ENCODE measurements at places on chromosomes 1 and 21. TPM values are rescaled to one million over a fixed set of nuclear protein-coding genes. Genes with fewer than 3 reads are reported as not detected.

CR1 gene
- total RNA-seq: 0.20 TPM

GRCh38 chr1:60463146-60463545, 389.6 kb upstream of the C1orf87 start:
- no peak for DNase-seq

DNA sequence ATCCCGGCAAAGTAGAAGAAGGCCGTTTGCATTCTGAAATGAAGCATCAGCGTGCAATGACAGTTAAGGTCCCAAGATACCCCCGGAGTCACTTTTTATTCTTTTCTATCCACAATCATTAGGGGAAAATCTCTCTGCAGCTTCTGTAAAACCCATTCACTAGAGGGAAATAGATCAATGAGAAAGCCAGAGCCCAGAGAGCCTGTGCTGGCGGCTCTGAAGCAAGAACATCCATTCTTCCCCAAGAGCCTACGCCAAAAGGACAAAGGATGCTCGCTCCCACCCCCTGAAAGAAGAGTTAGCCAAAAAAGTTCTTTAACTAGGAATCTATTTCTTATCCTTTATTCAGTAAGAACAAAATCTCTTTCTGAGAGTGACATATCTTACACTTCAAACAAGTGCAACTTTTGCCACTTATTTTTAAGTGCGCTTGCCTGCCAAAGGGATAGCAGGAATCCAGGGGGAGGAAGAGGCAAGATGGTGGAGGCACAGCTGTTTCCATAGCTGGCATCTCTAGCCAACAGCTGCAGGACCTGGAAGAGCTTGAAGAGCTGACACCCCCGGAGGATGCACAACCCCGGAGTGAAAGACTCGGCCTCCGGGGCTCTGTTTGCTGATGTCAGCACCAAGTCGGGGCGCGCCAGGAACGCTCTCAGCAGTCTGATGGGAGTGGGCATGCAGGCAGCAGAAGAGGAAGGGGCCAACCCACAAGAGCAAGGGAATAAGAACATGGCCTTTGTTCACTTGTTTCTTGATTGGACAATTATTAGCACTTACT, 68.7 kb downstream of the KCNN3 start:
- no peak for DNase-seq

DNA sequence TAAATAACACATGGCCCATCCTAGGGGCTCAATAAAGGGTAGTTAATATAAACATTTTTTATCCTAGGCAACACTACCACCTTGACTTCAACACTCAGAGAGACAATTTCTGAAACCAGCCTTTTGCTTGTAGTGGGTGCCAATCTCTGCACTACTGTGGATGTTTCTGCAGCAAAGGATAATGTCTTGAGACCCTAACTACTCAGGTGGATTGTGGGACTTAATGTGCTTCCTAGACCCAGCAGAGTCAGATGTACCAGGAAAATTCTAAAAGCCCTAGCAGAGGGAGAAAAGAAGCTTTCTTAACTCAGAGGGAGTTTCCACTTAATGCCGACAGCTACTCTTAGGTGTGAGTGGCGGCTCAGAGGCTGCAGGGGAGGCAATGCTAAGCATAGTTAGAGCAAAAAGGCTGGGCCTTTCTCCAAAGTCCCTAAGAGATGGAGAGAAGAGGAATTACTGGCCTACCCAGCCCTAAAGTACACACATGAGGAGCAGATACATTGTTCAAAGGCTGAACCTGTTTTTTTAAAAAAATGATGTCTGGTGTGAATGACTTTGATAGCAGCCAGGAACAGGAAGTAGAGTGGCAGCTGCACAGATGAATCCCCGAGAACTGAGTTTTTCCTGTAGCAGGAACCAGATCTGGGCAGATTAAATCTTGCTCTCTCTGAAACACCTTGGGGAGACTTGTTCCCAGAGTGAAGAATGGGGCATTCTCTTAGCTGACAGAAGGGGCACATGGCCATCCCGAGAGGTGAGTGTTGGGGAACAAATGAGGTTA, 33.5 kb upstream of the ABCD3 start:
- DNase-seq: peak; percentile 25

- DNase-seq: peak; percentile 12
These were observed 242.3 kb downstream of the LMX1A start for GRCh38 chr1:165114022-165114888.

DNA sequence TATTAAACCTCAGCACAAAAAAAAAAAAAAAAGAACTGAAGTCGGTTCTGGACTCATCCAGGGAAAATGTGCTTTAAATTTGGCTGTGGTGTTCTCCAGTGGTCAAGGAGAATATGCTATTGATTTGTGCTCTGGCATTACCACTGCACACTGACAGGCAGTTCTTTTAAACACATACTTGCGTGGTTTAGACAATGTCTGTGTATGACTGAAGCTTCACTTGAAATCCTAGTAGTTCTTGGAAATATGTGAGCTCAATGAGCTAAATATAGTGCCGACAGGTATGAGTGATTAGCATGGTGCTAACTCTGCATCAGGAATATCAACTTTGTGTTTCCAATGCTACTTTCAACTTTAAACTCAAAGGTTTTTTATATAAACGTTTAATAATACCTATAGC, 415.6 kb downstream of the SMYD3 start:
- no peak for DNase-seq

- no peak for DNase-seq
These were observed 11.4 kb downstream of the NCF2 start for GRCh38 chr1:183578856-183579255.

DNA sequence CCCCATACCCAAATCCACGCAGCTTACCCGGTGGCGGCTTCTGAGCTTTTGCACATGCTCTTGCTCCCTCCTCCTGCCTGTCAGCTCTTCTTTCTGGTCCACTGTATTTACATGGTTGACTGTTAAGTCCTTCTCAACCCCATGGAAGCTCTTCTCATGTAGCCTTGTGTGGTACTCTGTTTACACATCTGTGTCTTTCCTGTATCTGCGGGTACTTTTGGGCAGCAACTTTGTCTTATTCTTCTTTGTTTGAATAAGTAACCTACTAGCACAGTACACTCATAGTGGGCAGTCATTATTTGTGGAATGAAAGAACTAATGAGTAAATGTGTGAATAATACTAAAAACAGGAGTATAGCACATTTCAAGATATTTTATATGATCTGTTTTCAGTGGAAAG, 88.5 kb upstream of the GPR88 start:
- no peak for DNase-seq

GRCh38 chr21:42056996-42057689, 14.0 kb upstream of the UMODL1 start:
- no peak for DNase-seq

DNA sequence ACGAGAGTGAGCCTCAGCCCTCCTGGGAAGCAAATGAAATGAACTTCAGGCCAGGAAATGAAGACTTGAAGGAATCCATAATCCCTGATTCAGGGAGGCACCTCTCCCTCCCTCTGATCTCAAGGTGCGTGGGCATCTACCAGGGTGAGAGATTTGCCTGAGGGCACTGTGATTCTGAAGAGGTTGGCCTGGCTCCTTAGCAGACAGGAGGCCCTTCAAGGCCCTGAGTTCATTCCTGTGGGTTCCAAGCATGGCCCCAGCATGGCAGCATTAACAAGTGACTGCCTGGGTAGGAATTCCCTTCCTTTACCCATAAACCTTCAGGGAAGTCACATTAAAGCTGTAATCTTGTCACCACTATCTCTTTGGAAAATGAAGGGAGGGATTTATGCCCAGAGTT, 29.8 kb upstream of the IFNGR2 start:
- no peak for DNase-seq

NUAK2 gene
- total RNA-seq: 12.7 TPM

DNA sequence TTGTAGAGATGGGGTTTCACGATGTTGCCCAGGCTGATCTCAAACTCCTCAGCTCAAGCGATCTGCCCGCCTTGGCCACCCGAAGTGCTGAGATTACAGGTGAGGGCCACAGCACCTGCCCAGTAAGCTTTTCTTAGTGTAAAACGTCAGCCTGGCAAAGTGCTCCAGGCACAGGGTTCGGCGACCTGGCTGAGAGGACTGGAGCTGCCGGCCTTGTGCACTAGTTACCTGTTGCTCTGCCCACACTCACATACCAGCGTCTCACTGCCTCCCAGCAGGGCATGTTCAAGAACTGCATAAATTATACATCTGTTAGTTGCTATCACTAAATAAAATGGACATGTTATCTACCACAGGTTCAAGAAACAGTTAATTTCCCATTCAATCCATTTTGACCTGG, 55.2 kb downstream of the DEGS1 start:
- DNase-seq: no peak

DNA sequence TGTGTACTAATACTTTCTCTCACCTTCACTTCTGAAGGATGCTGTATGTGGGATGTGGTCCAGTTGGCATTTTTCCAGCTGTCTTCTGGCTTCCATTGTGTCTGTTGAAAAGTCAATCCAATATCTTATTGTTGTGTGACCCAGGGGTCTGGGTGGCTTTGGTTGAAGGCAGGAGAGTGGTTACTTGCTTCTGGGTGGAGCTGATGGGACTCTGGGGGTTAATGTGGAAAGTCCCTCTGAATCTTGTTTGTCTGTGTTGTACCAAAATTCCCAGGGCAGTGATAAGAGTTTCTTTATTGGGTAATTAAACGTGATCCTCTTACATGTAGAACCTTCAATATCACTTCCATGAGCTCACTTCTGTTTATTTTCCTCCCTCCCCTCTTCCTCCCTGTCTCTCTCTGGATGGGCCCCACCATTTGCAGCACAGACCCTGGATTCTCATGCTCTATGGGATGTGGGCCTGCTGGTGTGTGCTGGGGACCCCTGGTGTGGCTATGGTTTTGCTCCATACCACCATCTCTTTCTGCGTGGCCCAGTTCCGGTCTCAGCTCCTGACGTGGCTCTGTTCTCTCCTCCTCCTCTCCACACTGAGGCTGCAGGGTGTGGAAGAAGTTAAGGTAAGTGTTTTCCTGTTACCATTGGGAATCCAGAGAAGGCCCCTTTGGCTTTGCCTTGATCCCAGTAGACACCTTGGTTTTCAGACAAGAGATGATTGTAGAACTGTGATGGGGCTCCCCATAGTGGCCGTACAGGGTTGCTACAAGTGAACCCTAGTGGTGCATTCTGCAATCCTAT, 71.5 kb downstream of the HHAT start:
- DNase-seq: peak; percentile 57

GUCA2B gene
- total RNA-seq: not detected

- peak; percentile 87 for DNase-seq
These were observed 8.0 kb upstream of the TNFRSF14 start for GRCh38 chr1:2548068-2548589.

GRCh38 chr1:100927276-100927675, 31.4 kb downstream of the SLC30A7 start:
- DNase-seq: peak; percentile 80

DNA sequence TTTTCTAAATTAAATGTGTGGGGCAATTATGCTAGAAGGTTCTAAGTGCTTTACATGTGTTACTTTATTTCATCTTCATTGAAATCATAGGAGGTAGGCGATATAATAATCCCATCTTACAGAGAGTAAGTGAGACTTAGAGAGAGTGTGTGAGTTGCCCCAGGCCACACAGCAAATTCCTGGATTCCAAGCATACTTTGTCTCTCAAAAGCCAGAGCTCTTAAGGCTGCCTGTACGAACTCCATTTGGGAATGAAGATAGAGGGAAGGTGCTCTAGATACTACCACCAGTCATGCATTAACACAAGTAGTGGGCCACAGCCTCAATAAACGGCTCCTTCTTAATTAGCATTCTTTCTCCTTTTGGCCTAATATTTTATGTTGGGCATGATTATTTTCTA, 170.1 kb downstream of the SIPA1L2 start:
- no peak for DNase-seq

GRCh38 chr1:176696109-176696508, 233.1 kb downstream of the PAPPA2 start:
- DNase-seq: no peak

DNA sequence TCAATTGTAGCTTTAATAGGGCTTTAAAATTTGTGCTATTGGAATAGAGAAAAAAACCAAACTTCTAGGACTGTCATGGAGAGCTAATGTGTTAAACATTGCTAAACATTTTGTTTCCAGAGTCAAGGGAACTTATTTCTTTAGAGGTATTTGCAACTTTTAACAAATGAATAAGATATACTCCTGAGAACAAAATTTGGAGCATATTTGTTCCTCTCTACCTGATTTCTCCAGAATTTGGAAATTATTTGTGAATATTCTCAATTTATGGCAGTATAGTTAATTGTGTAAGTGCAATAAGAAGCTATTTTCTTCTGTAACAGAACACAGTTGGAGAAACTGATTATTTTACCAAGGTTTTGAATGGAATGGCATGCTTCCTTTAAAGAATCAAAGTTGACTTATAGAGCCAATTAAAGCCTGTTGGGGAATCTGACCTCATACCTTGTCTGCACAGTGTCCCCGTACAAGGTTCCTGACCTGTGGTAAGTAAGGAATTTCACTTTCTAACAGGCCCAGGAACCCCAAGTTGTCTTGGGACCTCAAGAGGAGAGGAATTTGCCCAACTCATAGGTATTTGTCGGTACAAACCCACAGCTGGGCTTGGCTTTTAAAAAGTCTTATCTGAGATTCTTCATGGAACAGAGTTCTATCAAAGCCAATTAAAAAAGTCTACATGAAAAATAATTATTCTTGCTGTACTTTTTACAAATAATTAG, 72.6 kb upstream of the CSF1 start:
- no peak for DNase-seq

DNA sequence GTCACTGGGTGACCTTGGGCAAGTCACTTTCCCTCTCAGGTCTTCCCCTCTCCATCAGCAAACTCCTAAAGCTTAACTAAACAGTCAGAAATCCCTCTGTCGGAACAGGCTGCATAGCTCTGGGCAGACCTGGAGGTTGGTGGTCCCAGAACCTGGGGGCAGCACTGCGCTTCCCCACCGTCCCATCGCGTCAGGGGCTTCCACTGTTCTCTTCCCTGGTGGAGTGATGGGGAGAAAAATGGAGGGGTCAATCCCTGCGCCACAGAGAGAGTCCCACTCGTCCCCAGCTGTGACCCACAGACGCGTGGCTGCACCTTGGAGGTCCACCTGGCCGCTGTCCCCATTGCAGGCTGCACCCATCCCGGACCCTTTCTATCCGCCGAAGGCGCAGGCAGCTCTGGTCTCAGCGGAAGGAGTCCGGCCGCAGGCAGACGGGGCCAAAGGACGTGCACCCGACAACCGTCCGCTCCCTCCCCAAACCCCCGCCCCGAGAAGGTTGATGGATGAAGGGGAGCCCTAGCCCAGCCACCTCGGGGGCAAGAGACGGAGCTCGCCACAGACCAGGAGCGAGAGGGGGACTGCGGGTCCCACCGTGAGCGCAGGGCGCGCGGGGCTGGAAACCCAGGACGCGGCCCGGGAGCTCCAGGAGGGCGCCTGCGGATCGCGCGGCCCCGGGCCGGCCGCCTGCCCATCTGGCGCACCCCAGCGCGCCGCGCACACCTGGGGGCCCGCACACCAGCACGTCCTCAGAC, 588 bp upstream of the WNT3A start:
- no peak for DNase-seq

DNA sequence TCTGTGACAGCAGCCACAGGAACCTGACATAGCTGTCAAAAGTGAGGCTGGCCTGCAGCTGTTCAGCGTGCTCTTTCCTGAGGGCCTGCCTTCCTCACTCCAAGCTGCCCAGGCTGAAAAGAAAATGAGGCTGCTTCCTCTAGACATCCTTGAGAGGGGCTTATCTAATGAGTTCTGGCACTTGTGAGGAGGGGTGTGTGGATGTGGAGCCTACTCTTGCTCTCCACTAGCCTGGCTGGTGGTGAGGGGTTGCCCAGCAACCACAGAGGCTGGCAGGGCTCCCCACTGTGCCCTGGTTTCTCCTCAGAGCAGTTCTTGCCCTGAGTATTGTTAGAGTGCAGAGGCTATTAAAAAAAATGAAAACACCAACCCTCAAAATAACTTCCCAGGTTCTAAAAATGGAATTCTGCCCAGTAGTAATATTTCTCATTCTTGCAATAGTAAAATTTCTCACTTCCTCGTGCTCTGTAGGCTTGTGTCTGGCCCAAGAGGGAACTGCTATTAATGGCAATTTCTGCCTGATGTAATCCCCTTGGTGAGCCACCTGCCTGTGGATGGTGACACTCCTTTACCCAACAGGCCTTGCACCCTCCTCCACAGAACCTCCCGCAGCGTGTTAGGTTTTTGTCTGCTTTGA, 52.6 kb upstream of the EPS8L3 start:
- DNase-seq: no peak
